NB4 (cell line): ENCODE measurements at places on chromosomes 5 and 9.
A peak's percentile ranks its signal among the peaks of the same experiment; 100 is the strongest.

DNA sequence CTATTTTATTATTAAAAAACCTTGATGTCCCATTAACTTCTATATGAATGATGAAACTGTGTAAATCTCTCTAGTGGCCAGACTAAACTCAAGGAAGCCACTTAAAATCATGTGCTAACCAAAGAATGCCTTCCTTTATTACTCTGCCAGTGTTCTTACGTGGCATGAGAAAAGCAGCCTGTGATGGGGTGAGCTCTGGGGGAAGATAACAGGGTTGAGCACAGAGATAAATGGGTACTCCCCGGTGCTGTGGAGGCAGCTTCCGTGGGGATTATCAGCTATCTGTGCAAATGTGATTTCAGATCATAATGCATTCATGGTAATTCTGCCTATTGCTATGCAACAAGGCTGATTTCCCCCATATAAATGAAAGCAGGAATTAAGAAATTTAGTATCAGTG is 181.3 kb downstream of the CAVIN4 start:
- DNase-seq, result no peak

DNA sequence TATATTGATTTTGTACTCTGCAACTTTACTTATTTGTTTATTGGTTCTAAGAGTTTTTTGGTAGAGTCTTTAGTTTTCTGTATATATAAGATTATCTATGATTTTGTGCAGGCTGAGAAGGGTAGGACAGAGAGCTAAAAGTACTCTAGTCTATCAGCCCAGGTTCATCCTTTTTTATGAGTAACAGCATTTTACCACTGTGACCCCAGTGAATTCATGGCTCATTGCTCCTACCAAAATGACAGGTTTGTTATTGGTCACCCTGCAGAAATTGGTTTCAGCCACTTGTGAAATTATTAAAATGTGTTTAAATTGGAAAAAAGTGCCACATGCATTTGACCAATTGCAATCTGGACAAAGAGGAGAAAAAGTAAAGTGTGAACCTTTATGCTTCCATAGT is 421.4 kb upstream of the DAB2 start:
- DNase-seq, result no peak

GRCh38 chr5:675871-676698 is 17.1 kb downstream of the TPPP start:
- peak; percentile 35 for DNase-seq

DNA sequence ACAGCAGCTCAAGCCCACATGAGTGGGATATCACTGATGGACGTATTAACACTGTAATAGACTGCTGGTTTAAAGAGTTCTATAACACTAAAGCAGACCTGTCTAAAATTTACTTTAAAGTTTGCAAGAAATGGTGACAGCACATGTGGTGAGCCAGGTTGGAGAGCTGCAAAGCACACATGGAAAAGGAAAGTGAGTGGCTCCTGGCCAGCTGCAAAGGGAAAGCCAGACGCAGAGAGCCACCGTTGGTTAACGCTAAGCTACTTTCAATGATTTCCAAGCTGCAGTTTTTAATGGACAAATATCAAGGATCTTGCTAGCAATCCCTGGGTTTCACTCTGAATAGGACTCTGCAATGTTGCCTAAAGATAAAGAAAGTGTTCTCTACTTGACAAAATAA is 89.9 kb downstream of the CTNND2 start:
- no peak for DNase-seq

GRCh38 chr9:107645464-107645833 is 155.9 kb upstream of the KLF4 start:
- no peak for DNase-seq

GRCh38 chr5:37198061-37198460 is 51.1 kb downstream of the CPLANE1 start:
- DNase-seq, result no peak

- DNase-seq, result no peak
These were observed 23.3 kb downstream of the ENC1 start for GRCh38 chr5:74617202-74617601.

DNA sequence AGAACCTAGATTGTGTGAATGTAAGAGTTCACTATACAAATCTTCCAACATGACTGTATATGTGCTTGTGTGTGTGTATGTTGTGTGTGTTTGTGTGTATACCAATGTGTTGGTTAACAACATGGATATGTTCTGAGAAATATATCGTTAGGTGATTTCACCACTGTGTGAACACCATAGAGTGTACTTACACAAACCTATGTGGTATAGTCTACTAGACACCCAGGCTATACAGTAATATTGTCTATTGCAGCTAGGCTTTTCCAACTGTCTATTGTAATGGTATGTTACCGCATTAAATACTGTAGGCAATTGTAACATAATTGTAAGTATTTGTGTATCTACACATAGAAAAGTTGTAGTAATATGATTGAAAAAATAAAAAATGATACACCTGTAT is 959.2 kb upstream of the SEMA6A start:
- no peak for DNase-seq

DNA sequence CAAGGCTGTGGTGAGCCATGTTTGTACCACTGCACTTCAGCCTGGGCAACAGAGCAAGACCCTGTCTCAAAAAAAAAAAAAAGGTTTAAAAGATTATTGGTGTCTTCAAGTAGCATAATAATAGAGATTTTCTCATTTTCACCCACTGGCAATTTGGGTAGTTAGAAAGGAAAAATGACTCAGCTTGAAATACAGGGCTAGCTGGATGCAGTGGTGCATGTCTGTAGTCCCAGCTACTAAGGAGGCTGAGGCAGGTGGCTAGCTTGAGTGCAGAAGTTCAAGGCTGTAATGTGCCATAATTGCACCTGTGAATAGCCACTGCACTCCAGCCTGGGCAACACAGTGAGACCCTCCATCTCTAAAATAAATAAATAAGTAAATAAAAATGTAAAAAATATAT is 111.1 kb downstream of the ARRDC3 start:
- DNase-seq, result no peak

GRCh38 chr5:115869256-115869795 is 27.6 kb downstream of the AP3S1 start:
- DNase-seq, result no peak

GRCh38 chr5:148626081-148626613 is 28.2 kb downstream of the HTR4 start:
- no peak for DNase-seq

DNA sequence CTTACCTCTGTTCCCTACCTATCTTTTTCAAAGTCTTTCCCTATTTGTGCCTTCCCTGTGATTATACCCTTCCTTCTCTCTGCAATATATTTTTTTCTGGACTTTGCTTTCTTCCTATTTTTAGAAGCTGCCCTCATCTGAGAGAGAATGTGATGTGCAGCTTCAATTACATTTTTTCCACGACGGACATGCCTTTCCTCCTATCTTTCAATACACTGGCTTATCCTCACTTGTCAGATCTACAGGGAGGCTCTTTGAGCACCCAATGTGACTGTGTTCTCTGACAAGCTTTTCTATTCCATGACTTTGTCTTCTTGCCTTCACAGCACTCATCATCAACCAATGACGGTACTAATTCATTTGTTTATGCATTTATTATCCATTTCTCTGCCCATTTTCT is 227.9 kb upstream of the CLINT1 start:
- no peak for DNase-seq

DNA sequence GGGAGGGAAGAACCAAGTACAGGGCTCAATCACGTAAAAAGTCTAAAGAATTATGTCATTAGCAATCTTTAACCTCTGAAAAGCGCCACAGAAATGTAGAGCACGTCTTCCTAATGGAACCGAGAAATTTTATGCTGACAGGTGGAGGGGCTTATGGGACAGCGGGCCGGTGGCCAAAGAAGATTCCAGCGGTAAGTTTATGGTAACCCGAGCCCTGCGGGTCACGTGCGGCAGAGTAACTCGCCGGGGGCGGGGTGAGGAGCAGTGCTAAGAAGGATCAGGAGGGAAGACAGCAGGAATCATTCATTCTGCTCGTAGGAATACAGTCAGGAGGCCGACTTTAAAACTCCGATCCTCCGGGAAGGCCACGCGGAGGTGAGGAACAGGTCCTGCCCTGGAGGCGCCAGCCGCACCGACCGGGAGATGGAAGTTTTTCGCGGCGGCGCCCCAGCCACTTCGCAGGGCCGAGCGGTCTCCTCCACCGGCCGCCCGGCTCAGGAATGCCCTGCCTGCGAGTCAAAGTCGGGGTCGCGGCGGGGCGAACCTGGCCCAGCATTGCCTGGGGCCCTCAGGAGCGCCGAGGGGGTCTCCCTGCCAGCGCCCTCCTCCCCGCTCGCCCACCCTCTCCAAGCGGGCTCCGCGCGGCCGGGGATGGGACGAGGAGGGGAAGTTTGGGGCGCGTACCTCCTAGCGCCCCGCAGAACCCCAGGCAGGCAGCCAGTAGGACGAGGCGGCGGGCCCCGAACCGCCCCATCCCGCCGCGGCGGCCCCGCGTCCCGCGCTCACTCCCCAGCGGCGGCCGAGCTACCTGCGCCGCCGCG is 101.8 kb downstream of the ESM1 start:
- no peak for DNase-seq
